Stomach (tissue), 19 donors: ENCODE measurements at places on chromosomes 6 and 20. TPM values are rescaled to one million over a fixed set of nuclear protein-coding genes. Genes with fewer than 3 reads are reported as not detected.

The DTNBP1 gene
- 15.8 TPM for polyA plus RNA-seq

The DEFB126 gene
- not detected for polyA plus RNA-seq

The PLG gene
- polyA plus RNA-seq = not detected

The FAM184A gene
- 2.6 TPM for polyA plus RNA-seq

The MATN4 gene
- polyA plus RNA-seq = 0.30 TPM

The HFE gene
- 1.5 TPM for polyA plus RNA-seq
